ENCODE measurements at places on chromosomes 12 and 14.

DNA sequence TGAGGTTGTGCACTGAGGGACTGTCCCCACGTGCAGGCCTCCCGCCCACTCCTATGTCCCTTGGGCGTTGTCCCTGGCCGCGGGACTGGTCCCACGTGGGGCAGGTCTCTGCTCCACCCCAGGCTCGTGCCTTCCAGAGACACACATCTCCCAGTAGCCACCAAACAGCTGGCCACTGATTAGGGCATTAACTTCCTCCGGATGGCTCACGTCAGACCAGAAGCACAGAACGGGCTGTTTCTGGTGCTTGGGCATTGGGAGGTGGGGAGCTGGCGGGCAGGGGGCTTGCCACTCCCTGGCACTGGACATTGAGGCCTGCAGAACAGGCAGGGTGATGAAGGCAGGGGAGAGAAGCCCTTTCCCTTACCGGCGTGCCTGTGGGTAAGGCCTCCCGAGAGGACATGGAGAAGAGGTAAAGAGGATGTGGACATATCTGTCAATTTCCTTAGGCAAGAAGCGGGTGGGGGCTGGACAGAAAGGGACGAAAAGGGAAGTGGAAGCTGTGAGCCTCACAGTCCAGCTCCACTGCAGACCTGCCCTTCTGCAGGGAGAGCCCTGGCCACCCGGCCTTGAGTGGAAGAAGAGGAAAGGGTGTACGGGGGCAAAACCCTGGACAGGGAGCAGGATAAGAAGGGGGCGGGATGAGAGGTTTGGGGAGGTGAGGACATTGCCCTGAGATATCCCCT is 101.2 kb downstream of the NINJ2 start:
- no peak for DNase-seq

GRCh38 chr12:53428741-53429140 is 5.1 kb downstream of the AMHR2 start:
- DNase-seq = no peak

DNA sequence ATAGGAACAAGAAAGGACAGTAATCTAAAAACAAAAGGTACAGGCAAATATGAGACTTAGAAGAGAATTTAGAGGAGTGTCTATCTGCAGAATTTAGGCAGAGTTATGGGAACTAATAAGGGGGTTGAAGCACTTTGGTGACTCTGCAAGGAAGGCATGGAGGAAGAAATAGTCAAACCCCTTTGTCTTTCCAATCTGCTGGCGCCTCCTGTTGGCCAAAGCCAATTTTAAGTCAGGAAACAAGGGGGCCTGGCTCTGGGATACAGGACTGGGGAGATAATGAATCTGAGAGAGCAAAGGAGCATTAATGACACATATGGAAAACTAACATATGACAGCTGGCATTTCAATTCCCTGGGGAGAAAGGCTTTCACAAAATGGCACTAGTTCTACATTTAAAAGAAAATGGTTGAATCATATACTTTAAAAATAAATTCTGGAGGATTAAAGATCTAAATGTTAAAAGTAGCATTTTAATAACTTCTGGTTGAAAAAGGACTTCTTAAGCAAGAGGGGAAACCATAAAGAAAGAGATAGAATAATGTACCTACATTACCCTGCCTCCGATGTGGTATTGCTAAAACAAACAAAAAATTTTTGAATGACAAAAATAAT is 48.5 kb upstream of the CSRP2 start:
- DNase-seq = no peak

DNA sequence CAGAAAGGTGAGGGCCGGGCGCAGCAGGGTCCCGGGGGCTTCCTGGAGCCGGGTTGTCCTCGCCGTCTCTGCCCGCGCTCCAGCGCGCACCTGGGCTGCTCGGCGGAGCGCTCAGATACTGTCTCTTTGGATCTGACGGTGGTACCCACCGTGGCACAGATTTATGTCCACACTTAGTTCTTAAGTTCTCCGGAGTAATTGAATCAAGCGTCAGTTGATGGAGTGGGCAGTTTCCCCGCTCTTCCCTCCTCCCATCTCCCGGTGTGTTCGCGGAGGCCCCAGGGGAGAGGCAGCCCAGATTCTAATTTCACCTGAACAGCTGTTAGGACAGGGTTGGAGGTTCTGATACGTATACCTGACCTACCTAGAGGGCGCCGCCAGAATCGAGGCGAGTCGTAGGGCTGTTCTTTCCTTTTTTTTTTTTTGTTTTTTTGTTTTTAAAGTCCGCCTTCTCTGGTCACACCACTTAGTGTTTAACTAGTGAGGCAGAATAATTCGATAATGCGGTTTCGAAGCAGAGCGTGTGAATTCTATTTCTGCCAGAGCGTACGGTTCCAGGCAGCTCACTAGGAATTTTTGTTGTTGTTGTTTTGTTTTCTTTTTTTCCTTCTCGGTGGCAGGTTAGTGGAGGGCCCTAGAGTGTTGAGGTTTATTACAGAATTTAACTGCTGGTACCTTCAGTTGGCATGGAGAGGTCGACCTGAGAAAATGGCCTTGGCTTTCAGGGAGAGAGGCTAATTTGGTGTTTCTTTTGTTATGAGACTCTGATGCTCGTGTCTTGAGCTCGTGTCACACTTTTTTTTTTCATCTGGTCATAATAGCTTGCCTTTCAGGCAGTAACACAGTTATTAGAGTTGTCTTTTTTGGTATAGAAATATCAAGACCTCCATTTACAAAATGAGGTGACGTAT is 22.3 kb upstream of the GNS start:
- DNase-seq = no peak

DNA sequence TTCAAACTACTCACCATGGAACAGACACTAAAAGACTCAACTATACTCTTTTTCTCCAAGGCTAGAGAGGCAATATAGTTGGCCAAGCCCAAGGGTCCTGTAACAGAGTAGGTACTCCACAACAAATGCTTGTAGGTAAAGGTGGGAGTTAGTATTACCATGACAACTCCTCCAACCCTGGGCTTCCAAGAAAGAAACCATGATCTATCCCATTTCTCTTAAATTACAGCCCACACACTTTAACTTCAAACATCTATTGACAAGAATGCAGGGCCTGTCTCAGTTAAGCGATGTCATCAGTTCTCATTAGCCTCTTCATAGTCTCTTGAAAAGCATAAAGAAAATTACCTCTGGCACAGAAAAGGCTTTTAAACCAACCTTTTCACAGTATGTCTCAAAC is 25.0 kb downstream of the ERH start:
- no peak for DNase-seq

DNA sequence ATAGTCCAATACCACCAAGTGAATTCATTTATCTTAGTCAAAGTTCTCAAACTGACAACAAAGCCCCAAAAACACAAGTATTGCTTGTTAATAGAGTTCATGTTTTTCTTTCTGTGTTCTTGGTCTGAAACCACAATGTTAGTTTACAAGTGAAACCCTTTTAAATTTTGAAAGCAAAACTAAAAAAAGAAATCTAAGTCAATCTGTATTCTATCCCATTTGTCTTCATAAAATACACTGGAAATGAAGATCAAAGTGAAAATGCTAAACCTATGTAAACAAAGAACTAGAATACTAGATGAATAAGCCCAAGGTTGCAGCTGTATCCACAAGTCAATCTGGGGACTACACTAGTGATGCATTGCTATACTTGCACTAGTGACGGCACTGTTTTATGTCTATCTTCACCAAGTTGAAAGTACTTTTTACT is 10.4 kb downstream of the MAP4K5 start:
- no peak for DNase-seq

- no peak for DNase-seq
Observed at GRCh38 chr14:28760431-28760996, 6.1 kb upstream of the FOXG1 start.

DNA sequence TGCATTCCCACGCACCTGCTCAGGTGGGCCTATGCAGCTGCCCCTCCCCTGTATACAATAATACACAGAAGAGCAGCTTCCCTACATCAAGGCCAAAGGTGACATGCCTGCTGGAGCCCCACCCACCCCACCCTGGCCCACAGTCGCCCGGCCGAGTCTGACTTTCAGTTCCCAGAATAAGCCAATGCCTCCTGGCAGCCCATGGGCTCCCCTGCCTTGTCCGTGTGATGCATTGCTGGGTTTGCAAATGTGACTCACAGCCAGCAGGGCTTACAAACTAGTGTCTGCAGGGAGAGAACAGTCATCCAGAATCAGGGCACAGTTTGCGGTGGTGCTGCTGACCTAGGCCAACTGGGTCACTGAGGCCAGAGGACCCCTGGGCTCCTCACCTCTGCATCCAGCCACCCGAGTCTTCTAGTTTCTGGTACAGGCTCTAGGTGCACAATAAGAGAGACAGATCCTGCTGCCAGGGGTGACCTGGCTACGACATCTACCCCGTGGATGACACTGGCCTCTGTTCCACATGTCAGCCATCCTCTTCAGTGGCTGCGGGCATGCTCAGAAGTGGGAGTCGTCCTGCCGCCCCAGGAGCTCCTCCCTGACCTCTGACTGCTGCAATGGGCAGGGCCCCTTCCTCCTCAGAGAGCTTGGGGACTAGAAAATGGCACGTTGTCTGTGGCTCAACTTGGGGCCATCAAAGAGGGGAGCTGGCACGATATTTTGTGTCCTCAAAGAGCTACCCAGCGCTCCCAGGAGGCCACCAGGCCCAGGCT is 84.5 kb downstream of the CHGA start:
- DNase-seq = no peak

- DNase-seq = no peak
Observed at GRCh38 chr12:74031045-74031444, 506.6 kb upstream of the ATXN7L3B start.
